GM06990 (cell line): ENCODE measurements at places on chromosomes 16 and 17.
A peak's percentile ranks its signal among the peaks of the same experiment; 100 is the strongest.

- no peak for DNase-seq
Observed at GRCh38 chr16:7340938-7341337, 8.3 kb downstream of the RBFOX1 start.

- DNase-seq, result no peak
Observed at GRCh38 chr16:6247775-6248174, 1084.9 kb upstream of the RBFOX1 start.

DNA sequence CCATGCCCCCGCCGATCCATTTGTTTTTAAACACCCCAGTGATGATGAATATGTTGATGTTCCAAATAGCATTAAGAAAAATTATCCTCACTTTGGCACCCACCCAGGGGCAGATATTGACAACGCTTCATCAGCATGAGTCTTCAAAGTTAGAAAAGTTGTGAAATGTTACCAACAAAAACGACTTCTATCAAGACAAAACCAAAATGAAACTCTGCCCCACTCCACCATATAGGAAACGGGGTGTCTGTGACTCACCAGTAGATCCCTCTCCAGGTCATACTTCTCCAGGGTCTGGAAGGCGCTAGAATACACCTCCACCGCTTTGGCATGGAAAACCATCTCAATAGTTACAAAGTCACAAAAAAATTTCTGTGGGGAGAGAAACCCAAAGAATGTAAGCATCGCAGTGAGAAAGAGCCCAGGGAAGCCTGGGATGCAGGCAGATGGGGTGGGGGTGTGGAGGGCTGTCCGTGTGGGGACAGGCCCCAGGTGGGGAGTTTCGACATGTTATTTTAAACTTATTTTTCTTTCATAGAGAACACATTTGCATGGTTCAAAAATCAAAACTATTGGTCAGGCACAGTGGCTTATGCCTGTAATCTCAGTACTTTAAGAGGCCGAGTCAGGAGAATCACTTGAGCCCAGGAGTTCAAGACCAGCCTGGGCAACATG is 10.2 kb downstream of the CIBAR2 start:
- DNase-seq, result no peak

DNA sequence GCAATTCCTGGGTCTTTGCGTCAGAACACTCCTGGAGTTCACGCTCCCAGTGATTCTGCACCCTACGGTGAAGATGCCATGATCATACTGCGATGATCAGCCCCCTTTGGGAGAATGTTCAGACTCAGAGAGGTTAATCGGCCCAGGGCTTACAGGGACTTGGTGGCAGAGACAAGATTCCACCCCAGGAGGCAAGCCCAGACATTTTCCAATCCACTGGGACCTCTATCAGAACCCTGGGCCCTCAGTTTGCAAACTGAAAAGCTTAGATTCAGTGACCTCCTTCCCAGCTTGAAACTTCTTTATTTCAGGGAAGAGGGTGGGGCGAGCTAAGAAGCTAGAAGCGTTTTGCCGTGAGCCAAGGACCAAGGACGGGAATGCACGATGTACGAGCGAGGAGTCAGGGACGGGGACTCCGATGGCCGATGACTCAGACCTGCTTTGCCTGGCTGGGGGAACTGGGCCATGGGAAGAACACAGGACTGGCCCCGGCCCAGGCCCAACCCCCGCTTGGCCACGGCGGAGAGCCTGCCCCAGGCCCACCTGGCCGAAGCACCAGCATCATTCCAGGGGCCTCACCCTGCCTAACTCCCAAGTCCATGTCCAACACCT is 34.7 kb downstream of the SOCS3 start:
- DNase-seq, result no peak

GRCh38 chr17:63848834-63849689 is 6.6 kb upstream of the SMARCD2 start:
- peak; percentile 93 for DNase-seq

- DNase-seq, result no peak
Observed at GRCh38 chr17:5830921-5831320, 239.3 kb upstream of the WSCD1 start.

GRCh38 chr17:60102632-60103096 is 23.9 kb upstream of the HEATR6 start:
- peak; percentile 28 for DNase-seq

DNA sequence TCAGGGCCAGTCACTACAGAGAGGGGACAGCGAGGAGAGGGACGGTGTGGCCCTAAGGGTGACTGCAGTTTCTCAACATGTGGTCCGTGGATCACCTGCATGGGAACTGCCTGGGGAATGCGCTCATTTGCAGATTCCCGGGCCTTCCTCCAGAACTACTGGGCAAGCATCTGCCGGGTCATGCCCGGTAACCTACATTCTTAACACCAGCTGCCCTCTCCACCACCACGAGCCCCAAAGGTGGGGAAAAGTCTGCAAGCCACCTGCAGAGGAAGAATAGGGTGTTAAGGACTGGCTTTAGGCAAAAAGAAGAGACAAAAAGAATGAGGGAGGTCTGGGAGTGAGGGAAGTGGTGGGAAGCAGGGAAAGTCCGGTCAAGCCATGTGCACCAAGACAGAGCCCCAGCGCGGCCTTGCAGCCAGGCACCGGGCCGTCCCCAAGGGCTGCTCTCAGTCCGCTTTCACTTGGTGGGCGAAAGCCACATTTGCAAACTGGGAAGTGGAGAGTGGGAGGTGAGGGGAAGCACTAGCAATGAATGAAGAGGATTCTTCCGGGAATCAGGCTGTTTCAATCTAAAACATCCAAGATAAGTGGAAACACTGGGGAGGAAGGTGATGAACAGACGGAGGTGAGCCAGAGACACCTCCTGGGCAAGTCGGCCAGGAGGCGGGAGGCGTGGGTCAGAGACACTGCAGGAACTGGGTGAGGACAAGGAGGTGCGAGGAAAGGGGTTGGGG is 70.3 kb downstream of the N4BP1 start:
- DNase-seq, result no peak

DNA sequence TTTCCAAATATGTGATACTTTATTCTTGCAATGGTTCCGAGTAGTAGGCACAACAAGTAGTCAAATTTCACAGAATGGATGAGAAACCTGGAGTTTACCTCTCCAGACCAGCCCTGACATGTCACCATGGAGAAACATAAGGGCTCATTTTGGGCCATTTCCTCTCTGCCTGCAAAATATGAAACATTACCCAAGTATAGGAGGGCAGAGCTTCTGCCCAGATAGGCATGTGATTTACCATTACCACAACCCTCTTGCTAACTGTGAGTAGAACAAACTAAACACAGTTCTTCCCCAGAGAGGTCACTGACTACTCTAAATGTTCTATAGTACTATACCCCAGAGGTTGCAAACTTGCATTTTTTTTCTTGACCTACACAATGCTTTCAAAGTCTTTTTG is 15.7 kb upstream of the KPNB1 start:
- DNase-seq, result no peak

DNA sequence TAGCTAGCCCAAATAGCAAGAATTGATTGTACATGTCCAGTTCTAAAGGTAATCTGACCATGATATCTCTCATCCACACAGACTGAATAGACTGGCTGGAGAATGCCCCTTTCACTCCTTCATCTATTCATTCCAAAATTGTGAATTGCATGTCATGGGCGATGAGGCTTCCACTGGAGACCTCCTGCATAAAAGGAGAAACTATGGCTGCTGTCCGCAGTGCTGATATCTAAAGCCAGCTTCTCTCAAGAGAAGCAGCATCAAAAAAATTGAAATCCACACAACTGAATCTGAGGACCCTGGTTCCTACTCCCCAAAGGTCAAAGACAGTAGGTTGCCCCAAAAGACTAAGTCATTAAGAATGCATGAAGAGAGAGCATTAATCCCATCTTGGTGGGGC is 7.9 kb upstream of the SCNN1G start:
- DNase-seq, result no peak
